ENCODE measurements at places on chromosomes 12 and 14.

GRCh38 chr12:93813972-93814821 is 137.0 kb downstream of the CRADD start:
- no peak for DNase-seq

DNA sequence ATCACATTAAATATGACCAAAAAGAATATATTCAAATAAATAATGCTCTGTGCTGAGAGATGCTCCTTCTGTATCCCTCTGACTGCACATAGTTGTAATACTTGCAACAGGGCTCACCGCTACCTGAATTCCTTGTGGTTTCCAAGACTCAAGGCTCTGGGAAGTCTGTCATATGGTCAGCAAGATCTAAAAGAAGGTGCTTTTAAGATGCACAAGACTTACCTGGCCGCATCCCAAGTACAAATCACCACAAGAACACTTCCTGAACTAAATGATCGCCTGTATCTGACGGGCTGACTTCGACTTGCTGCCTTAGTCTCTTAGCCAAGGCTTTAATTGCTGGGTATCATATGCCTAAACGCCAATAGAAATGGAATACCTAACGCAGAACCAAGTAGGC is 67.2 kb downstream of the HECTD4 start:
- no peak for DNase-seq

- DNase-seq = no peak
Measured at GRCh38 chr12:121717041-121717699, 4.6 kb downstream of the TMEM120B start.

- DNase-seq = no peak
Measured at GRCh38 chr12:30974746-30975500, 48.4 kb downstream of the TSPAN11 start.

DNA sequence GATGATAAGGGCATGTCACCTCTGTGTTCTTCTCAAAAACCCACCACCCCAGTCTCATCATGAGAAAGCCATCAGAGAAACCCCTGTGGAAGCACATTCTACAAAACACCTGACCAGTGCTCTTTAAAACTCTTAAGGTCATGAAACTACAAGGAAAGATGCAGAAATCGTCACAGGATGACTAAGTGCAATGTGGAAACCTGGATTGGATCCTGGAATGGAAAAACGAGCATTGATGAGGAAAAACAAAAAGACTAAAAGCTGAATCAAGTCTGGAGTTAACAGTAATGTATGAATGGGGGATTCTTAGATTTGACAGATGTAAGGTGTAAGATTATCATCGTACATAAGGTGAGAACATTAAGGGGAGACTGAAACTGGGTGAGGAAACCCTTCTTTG is 211.0 kb downstream of the TBX5 start:
- DNase-seq = no peak

GRCh38 chr12:43396671-43397070 is 155.3 kb downstream of the ADAMTS20 start:
- no peak for DNase-seq

GRCh38 chr12:94909663-94910062 is 93.8 kb downstream of the NDUFA12 start:
- no peak for DNase-seq

GRCh38 chr14:35952584-35952983 is 126.4 kb downstream of the BRMS1L start:
- no peak for DNase-seq

DNA sequence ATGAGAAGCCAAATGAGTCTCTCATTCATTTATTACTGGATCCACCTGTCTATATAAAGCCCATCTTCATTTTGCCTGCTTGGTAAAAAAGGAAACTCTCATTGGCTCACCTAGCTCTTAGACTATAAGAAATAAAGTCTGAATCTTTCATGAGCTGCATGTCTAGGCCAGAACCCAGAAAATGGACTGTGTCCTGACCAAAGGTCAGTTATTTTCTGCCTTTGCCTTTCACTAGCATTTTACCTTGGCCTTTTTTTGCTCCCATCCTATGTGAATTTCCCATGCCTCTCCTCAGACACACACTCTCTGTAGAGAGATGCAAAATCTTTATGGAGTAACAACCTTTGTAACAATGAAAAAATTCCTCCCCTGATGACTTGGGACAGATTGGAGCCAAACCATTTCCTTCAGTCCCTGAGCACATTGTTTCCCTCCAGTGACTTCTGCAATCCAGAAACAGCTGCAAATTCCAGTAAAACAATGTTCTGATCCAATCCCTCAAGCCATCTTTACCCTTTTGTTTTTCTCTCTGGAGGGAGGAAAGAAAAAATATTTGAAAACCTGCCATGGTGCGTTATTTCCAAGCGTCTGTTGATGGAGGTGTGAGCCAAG is 33.6 kb upstream of the MAP3K9 start:
- no peak for DNase-seq

DNA sequence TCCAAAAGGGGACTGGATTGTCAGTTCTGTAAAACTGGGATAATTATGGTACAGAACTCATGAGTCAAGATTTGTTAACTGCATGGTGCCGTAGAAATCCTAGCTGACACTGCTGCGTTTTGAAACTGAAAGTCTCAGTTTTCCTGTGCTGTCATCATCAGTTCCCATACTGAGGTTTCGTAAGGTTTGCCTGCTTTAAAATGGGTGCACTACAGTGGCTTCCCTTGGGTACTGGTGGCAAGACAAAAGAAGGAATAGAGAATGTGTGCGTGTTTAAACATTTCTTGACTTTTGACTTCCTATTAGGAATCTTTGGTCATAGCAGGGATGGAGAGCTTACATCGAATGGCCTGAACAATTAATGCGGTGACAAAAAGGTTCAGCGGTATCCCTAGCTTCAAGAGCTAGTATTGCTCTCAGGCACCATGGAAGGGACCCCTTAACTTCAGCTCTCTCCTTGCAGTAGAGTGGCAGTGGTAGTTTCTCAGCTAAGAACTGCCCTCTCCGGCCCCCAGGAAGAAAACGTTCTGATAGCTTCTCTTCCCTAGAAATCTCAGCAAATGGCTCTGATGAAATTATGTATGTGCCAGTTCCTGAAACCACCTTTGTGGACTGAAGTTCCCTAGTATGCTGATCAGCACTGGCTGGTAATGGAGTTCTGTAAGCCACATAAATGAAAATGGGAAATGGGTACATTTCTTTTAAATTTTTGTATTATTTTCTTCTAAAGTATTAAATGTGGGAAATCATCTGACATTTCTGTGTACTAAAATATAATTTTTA is 28.9 kb downstream of the ANO6 start:
- DNase-seq = peak; percentile 5

- no peak for DNase-seq
Measured at GRCh38 chr14:60589442-60589841, 59.8 kb downstream of the SIX1 start.

GRCh38 chr12:2893007-2893406 is 2.3 kb downstream of the TULP3 start:
- DNase-seq = no peak

DNA sequence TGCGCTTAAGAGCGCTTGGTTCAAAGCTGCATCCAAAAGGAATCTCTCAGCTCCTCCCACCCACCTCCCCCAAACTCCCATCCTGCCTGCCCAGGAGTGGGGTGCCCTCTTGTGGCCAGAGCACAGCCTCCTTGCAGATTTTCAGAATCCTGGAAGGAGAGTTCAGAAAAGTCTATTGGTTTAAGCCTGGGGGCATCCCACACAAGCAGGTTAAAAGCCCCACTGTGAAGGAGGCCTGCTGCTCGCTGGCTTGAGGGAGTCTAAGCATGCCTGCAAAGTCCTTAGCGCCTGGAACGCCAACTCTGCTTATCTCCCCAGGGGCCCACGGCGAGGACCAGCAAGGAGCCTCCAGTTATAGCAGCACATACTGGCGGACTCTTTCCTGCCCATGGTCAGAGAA is 297.1 kb downstream of the KSR2 start:
- no peak for DNase-seq

GRCh38 chr12:130663514-130663913 is 52.6 kb downstream of the RIMBP2 start:
- DNase-seq = no peak

DNA sequence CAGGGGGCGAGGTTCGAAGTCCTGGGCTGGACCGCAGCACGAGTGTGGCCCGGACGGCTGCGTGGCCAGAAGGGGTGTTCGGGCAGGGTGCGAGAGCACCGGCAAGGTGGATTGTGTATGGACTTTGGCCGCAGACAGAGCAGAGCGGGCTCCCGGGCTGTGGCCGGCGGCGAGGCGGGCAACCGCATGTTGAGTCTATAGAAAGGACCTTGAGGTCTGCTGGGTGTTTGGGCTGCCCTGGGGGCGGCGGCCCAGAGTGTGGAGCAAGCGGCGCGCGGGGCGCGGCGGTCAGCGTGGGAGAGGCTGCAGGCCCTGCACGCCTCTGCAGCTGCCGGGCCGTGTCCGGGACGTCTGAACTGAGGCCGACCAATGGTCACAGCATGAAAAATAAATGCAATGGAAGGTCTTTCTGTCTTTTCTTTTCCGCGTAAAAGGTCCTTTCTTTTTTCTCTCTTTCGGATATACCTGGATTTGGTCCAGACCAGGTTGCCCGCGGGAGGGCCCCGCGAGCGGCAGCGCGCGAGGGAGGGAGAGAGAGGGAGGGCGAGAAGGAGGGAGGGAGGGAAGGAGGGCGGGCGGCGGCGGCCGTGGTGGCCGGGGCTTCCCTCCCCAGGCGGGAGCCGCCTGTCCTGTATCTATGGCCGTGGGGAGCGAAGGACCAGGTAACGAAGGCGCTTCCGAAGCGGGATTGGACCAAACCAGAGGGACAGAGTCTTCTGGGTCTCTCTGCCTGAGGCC is 5.5 kb upstream of the HOXC9 start:
- DNase-seq = no peak

- DNase-seq = no peak
Measured at GRCh38 chr14:98544174-98544573, 727.8 kb downstream of the BCL11B start.

DNA sequence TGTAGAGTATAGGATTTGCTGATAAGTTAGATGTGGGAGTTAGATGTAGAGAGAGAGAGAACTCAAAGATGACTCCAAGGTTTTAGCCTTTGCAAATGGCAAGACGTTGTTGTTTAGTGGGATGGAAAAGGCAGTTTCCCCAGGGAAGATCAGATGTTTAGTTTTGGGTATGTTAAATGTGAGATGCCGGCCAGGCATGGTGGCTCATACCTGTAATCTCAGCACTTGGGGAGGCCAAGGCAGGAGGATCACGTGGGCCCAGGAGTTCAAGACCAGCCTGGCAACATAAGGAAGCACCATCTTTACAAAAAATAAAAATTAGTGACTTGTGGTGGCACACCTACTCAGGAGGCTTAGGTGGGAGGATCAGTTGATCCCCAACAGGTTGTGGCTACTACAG is 33.5 kb downstream of the SCFD1 start:
- no peak for DNase-seq

GRCh38 chr12:100797246-100797645 is 2.7 kb downstream of the ANO4 start:
- no peak for DNase-seq

- DNase-seq = no peak
Measured at GRCh38 chr12:13304924-13305323, 108.4 kb downstream of the EMP1 start.

GRCh38 chr12:78719721-78720120 is 144.9 kb upstream of the SYT1 start:
- no peak for DNase-seq

GRCh38 chr14:51846631-51847488 is 13.6 kb upstream of the GNG2 start:
- peak; percentile 98 for DNase-seq

DNA sequence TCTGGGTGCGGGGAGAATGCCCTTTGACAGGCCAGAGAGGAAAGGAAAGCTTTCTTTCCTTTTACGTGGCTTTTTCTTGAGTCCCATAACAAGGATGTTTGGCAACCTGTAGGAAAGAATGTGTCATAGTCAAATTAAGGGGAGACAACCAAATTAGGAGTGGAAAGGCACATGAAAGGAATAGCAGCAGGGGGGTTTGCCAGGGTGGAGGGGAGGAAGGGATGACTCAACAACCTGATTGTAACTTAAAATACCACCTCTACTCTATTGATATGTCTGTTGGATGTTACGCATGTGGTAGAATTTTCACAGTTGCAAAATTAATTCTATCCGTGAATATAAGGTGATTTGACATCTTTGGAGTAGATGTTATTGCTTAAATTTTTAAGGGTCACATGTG is 28.5 kb upstream of the MYBPC1 start:
- no peak for DNase-seq

GRCh38 chr12:5022465-5023061 is 21.1 kb upstream of the KCNA5 start:
- DNase-seq = no peak

GRCh38 chr14:85217412-85217811 is 312.5 kb upstream of the FLRT2 start:
- no peak for DNase-seq

GRCh38 chr14:32542507-32542906 is 213.4 kb downstream of the AKAP6 start:
- DNase-seq = no peak

DNA sequence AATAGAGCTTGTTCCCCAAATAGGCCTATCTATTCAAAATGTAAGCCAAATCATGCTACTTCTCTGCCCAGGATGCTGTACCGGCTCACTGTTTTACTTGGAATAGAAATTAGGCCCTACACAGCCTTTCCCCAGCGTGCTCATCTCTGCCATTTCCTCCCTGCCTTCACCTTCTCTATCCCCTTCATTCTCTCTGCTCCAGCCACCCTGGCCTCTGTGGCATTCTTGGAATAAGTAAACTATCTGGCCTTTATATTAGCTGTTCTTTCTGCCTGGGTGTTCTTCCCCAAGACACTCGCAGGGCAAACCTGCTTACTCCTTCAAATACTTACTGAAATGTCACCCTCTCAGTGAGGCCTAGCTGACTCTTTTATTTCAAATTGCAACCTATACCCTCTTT is 30.9 kb upstream of the DYRK2 start:
- DNase-seq = no peak

DNA sequence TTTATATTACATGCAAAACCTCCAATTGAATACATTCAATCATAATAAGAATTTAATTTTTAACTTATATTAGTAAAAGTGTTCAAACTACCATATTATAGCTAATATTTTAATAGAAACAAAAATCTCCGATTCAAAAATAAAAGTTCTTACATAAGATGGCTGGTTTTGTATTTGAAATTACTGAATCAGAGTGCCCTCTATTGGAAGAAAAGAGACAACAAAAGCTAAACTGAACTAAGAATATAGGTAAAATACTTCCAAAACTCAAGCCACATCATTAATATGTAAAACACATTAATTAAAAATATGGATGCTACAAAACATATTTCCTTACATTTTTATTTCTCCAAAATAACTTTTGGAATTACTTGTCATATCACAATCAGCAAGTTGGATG is 120.3 kb downstream of the GARIN6 start:
- no peak for DNase-seq

Data from central memory CD4-positive, alpha-beta T cell (primary cell).